NCI-H510A treated with DMSO at 0.1 percent for 48 hours (cell line): ENCODE measurements at places on chromosomes 13 and 19.

GRCh38 chr19:49364083-49364737 is 533 bp downstream of the DKKL1 start:
- no peak for DNase-seq

DNA sequence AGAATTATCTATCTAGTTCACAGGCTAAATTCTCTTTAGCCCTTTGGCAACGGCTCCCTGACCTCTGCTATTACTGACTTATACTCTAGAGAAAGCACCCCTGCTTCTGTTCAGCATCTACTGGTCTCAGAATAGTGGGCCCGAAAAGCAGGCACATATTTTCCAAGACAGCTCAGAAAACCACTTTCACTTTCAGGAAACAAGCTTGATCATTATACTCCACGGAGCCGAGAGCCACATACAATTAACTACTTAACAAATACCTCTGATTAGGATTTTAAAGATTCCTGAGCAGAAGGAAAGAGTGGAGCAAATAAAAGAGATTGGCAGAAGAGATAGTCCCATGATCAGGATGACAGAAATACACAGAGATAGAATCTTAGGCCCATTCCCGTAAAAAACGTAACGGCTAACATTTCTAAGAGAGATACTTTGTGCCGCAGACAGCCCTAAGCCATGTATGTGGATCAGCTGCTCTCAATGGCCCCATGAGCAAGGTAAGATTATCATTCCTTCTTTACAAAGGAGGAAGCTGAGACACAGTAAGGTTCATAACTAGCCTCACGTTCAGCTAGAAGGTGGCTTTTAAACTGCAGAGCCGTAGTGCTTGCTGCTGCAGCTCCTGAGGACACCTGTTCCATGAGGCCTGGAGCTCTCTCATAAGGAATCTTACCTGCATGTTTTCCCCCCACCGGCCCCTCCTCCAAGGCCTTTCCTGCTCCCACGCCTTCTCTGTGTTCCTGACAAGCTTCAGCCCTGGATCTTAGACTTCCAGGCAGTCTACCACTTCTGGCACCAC is 227.2 kb downstream of the FOXO1 start:
- DNase-seq, result no peak

GRCh38 chr19:4266253-4267000 is 12.6 kb upstream of the SHD start:
- DNase-seq, result no peak

GRCh38 chr19:51086153-51086850 is 3.6 kb upstream of the KLK14 start:
- DNase-seq, result no peak

GRCh38 chr19:43667876-43668405 is 2.0 kb downstream of the PLAUR start:
- peak; percentile 9 for DNase-seq

- DNase-seq, result peak; percentile 70
Measured at GRCh38 chr19:55178781-55179599, 1.1 kb downstream of the SYT5 start.

GRCh38 chr13:20174656-20175405 is 14.0 kb upstream of the GJA3 start:
- peak; percentile 4 for DNase-seq

DNA sequence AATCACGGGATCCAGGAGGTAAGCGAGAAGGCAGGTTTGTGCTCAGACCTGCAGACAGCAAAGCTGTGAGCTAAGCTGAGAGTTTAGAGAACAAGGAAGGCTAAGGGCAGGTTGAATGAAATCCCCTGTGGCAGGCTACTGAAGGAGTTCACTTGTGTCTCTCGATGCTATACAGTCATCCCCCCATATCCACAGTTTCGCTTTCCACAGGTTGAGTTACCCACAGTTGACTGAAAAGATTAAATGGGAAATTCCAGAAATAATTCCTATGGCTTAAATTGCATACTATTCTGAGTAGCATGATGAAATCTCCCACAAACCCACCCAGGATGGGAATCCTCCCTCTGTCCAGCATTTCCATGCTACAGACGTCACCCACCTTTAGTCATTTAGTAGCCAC is 49.6 kb downstream of the ABCC4 start:
- no peak for DNase-seq
